ENCODE measurements at places on chromosomes 2 and 18.

DNA sequence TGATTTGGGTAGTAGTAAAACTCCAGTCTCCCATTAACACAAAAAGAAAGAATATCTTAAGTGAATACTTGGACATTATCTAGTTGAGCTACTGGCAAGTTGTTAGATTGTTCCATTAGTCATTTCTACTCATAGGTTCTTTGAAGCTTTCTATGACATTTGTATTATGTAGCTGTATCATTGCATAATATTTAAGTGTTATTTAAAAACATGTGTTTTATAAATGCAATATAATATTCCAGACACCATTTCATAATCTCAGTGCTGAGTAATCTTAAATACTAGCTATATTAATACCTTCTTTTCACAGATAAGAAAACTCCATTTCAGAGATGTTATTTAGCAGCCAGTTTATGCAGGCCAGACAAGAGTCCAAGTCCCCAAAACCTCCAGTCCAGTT is 271.9 kb downstream of the NCKAP5 start:
- DNase-seq: no peak

DNA sequence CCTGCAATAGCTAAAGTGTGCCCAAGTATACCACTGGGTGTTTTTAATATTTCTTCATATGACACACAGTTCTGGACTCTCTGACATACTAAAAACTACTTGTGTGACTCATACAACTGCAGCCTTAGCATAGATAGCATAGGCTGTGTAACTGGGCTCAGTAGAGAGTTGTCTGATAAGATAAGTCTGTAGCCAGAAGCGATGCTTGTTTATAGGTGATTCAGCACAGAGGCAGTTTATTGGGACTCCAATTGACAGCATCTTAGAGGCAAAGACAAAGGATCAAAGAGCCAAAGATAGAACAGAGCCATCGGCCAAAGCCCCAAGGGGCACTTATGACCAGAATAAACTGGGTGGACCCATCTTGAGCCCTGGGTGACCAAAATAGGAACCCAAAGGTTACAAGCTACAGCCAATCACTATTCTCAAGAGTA is 42.3 kb downstream of the AAK1 start:
- DNase-seq: no peak

- DNase-seq: no peak
These were observed 34.5 kb upstream of the GRB14 start for GRCh38 chr2:164655750-164656149.

DNA sequence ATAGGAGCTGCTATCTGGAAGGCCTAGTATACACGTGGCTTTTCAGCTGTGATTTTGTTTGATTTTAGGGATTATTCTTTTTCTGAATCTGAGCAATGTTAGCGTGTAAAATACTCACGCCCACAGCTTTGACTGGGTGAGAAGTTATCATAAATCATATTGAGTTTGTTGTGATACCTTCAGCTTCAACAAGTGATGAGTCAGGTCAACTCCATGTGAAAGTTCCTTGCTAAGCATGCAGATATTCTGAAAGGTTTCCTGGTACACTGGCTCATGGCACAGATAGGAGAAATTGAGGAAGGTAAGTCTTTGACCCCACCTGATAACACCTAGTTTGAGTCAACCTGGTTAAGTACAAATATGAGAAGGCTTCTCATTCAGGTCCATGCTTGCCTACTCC is at the start of gene GKN1:
Gene GKN1 (plus strand): TSS at position 386 of the 400 bp plus-strand sequence. CDS start 42 bp downstream, outside the sequence.
- DNase-seq: no peak

GRCh38 chr2:190184460-190184859 is 121.9 kb upstream of the MSTN start:
- no peak for DNase-seq

DNA sequence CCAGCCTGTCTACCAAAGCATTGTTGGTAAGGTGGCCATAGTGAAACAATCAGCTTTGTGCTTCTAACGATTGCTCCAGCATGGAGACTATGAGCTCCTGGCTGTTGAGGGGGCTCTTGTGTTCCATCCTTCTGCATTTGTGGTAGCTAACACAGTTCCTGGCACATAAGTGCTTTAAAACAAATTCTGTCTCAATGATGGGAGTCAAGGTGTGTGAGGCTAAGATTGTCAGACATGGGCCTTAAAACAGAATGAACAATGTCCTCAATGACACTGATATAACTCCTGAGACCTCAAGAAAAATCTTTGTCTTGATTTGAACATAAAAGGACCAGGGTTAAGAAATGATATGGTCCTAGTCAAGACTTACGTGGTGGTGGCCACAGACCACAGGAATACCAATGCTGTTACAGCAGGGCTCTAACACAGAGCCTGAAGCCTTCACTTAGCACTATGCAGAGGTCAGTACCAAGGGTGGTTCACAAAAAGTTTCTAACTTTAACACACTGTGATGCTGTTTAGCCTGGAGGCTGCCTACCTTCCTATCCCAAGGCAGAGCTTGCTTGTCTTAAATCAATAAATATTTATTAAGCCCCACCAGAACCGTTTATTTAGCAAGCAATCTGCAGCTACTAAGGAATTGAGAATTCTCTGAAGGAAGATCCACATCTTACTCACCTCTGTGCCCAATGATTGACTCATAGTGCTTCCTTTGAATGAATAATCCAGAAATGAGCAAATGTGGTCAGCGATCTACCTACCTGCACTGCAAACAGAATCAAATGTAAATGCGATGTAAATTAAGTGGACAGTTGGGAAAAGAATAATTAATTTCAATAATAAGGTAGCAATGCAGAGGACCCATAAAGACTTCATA is 35.1 kb downstream of the EVA1A start:
- DNase-seq: no peak

DNA sequence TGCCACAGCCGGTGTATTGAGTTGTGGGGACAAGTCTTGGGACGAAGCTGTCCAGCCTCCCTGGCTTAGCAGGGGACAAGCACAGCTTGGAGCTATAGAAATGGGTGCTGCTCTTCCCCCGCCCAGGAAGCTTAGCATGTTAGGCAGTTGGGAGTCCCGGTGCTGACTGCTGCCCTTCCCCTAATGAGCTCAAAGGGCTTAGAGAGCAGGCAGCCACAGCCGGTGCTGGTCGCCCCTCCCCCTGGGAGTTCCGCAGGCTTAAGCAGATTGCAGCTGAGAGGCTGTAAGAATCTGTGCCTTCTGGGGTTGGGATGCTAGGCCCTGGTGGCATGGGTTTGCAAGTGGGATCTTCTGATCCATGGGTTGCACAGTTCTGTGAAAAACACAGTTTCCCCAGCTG is 237.3 kb downstream of the DCDC2C start:
- no peak for DNase-seq

- DNase-seq: no peak
These were observed 6.2 kb upstream of the ZNF236 start for GRCh38 chr18:76816127-76816526.

- no peak for DNase-seq
These were observed at the start of gene MAB21L4 for GRCh38 chr2:240895656-240896388. MAB21L4 (minus strand) TSS chr2:240896156; CDS start chr2:240895997, 159 bp downstream.

DNA sequence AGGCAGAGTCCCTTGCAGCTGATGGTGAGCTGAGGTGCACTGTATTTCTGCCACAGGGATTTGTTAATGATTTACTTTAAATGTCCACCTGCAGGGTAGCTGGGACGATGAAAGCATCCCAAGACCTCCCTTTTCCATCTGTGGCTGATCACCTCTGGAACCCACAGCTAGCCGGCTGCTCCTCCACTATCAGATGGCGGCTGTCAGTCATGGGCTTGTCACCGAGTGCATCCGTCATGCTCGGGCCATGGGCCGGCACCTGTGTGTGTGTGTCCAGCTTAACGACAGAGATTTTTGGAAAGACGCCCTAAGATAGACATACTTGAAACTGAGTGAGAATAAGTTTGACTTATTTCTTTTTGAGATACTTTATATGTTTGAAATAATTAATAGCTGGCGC is 235.2 kb downstream of the FAM210A start:
- DNase-seq: no peak

DNA sequence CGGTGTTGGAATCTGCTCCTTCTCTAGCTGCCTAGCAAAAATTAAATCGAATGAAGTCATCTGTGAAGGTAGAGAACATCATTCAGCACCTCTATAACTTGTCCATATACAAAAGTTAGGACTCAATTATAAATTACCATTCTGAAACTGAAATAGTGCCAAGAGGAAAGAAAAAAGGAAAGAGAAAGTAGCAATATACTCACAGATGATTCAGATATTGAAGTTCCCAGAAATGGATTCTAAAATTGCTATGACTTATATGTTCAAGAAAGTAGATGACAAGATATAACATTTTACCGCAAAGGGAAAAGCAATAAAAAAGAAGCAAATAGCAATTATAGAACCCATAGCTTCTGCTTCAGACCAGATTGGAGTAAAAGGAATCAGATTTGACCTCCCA is 333.6 kb upstream of the GYPC start:
- DNase-seq: no peak

- DNase-seq: no peak
These were observed 147.0 kb upstream of the PELI1 start for GRCh38 chr2:64291181-64291580.

GRCh38 chr2:125745514-125745913 is 910.4 kb upstream of the GYPC start:
- no peak for DNase-seq

- no peak for DNase-seq
These were observed 321.8 kb downstream of the KCNJ3 start for GRCh38 chr2:155020246-155020645.

- peak; percentile 54 for DNase-seq
These were observed 4.0 kb upstream of the GPBAR1 start for GRCh38 chr2:218256612-218257350.

DNA sequence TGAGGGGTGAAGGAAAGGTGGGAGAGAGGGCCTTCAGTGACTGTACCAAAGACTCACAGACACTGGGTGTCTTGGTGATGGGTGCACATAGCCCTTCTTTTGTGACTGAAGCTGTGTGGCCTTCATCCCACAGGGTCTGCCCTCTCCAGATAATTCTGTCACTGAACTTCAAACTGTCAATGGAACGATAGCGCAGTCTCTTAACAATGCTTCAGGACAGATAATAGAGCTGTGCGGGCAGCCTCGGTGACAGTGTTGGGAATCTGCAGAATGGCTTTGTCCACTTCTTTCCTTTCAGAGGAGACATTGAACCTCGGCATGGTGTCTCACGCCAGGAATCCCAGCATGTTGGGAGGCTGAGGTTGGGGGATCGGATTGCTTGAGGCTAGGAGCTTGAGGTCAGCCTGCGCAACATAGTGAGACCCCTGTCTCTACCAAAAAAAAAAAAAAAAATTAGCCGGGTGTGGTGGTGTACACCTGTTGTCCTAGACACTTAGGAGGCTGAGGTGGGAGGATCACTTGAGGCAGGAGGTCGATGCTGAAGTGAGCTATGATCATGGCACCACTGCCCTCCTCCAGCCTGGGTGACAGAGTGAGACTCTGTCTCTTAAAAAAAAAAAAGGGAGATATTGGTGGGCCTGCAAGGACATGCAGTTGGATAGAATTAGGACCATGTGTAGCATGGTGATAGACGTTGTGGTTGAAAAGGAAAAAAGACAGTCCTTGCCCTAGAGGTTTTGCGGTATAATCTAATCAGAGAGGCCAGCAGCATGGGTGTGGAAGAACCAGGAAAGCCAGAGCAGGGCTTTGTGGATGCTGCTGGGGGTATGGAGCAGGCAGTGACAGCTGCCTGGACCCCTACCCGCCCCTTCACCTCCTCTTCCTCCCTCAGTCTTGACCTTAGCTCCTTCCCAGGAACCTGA is 91.4 kb downstream of the LDLRAD4 start:
- DNase-seq: no peak

DNA sequence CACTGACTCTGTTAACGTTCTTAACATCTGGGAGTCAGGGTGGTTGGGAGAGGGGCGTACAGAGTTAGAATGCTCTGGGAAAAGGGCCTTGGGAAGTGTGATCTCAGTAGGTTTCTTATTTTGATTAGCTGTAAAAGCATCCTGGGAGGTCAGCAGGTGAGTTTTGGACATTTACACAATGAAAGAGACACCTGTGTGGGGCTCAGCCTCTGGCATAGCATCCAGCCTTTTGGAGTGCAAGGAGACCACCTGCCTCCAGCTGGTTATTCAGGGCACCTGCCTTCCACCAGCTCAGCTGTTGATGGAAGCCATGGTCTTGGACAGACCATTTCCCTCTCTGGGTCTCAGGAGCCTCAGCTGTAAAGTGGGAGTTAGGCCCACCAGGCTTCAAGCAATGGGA is 49.7 kb downstream of the ACAA2 start:
- DNase-seq: no peak

DNA sequence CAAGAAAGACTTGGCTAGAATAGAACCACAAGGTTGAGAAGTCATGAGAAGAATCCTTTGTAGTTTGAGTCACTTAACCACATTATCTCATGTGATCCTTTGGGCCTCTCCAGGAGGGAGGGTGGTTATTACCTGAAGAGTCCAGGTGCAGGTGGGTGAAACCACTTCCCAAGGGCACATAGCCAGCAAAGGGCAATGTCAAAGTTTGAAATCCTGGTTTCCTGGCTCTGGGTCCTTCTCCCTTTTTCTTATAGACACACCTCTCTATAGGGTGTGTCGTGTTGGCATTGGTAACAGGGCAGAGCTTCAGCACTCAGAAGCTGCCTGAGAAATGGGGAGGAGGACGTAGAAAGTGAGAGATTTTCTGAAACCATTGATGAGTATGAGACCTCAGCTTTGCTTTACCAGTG is 137.9 kb downstream of the MGAT5 start:
- no peak for DNase-seq

- no peak for DNase-seq
These were observed 87.2 kb downstream of the SLC5A7 start for GRCh38 chr2:108073415-108074072.

DNA sequence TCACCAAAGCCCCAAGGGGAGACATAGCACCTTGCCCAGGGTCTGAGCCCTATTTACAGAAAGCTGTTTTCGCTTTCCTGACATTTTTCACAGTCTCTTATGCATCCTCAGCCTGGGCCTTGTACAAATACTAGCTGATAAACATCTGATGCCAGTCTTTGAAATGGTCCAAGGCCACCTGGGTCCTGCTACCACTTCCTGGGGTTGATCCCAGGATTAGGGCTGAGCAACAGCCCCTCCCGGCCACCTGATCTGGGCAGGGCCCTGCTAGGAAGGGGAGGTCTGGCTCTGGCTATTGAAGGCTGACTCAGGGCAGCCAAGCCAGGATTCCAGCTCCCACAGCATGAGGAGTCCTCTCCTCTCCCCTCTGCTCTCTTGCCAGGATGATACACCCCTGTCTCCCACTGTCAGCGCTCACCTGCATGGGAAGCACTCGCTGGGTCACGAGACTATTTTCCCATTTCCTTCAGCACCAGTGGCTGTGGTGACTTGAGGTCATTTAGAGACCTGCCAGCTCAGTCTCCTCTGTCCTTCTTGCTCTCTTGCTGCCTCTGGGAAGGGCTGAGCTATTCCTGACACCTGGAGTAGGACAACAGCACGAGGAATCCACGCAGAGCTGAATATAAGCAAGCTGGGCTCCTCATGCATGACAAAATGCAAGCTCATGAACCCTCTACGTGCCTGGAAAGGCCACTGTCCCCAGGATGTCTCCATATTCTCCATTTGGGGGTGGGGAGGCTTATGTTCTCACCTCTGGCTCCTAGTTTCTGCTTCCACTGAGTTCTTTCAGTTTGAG is 53.0 kb upstream of the LGALSL start:
- no peak for DNase-seq

- DNase-seq: no peak
These were observed 283.6 kb downstream of the RBM43 start for GRCh38 chr2:150978053-150978452.

- no peak for DNase-seq
These were observed 234.9 kb downstream of the FHOD3 start for GRCh38 chr18:36532394-36532793.

Measured in activated effector memory CD4-positive, alpha-beta T cell treated with anti-CD3 and anti-CD28 coated beads, Interleukin-2, amount 50 U/mL, for 16 hours (primary cell).